ENCODE measurements at places on chromosomes 6 and 20. TPM values are rescaled to one million over a fixed set of nuclear protein-coding genes. Genes with fewer than 3 reads are reported as not detected.
A peak's percentile ranks its signal among the peaks of the same experiment; 100 is the strongest.

The PROKR2 gene
- total RNA-seq = not detected

The SMIM8 gene
- total RNA-seq = 6.0 TPM

The NMBR gene
- not detected for total RNA-seq

The TMEM244 gene
- total RNA-seq = not detected

The KCNQ2 gene
- total RNA-seq = not detected

The EYA2 gene
- total RNA-seq = 1.0 TPM

The FAM110A gene
- total RNA-seq = 2.3 TPM

The TP53TG5 gene
- 0.82 TPM for total RNA-seq

The ZBTB12 gene
- 1.6 TPM for total RNA-seq

The PHACTR1 gene
- 238 TPM for total RNA-seq

The ZNF165 gene
- 0.40 TPM for total RNA-seq

DNA sequence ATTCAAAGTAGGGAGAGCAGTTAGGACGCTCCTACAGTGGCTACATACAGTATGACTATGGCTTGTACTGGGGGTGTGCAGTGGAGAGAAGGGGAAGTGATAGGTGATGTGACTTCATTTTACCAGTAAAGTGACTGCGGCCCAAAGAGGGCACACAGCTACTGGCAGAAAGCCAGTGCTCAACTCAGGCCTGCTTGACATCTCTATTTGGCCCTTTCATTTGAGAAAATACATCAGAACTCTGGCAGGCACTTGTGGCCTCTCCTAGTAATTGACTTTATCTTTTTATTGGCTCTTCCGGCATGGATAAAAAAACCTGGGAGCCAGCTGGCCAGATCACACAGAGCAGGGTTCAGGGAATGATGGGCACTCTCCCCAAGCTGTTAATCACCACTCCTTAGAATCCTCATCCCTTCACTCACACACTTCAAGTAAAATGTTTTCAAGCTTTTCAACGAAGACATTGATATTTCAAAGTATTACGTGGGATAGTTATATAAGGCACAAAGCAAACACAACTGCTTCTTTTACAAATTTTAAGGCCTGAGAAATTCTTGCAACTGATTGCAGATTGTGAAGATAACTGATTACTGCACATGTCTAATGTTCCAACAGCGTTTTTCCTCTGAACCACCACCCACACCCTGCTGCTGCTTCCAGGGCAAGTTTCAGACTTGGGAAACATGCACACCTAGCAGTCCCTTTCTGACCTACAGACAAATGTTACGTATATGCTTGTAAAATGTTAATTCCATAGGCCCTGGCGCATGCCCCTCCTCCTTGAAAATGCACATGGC lies 73.5 kb downstream of the TNFRSF21 start:
- DNase-seq = no peak
- no peaks in the 10 kb centered on the region for H3K27me3 ChIP-seq
- H3K4me3 ChIP-seq = no peak overlapping the region
- peaks cover 8% of the 10 kb centered on the region for H3K36me3 ChIP-seq

- H3K27me3 ChIP-seq = no peaks in the 10 kb centered on the region
- no peak for DNase-seq
- no peak overlapping the region for H3K4me3 ChIP-seq
Measured at GRCh38 chr20:24089576-24089975, 101.0 kb upstream of the GGTLC1 start.

DNA sequence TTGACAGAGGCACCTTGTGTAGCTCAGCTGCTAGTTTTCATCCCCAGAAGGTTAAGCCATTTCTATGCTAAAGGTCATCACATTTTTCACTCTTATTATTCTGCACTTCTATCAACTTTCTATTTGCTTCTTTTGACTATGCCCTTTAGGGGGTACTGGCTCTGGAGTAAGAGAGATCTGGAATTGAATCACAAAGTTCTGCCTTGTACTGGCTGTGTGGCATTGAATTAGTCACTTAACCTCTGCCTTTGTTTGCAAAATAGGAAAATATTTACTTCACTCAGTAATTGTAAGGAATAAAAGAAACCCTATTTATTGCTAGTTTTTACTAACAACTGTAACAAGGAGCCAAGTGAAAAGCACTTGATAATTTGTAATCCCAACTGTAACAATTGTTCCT lies 56.8 kb upstream of the MTRF1L start:
- H3K4me3 ChIP-seq = no peak overlapping the region
- no peaks in the 10 kb centered on the region for H3K4me1 ChIP-seq
- no peak for DNase-seq
- H3K27me3 ChIP-seq = no peaks in the 10 kb centered on the region

DNA sequence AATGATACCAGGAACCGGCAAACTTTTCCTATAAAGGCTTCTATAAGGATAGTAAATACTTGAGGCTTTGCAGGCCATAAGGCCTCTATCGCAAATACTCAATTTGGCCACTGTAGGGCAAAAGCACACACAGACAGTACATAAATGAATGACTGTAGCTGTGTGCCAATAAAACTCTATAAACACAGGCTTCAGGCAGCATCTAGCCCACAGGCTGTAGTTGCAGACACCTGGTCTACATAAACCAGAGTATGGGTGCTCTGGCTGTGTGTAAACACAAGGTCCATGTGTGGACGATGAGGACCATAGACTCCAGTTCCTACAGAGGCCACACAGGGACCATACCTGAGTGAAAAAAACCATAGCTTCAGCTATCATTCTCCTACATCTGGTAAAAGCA lies 52.2 kb downstream of the ZMYND8 start:
- H3K4me1 ChIP-seq = peaks cover 5% of the 10 kb centered on the region
- H3K27ac ChIP-seq = peak overlapping the region; percentile 55
- H3K4me3 ChIP-seq = no peak overlapping the region
- no peak for DNase-seq
- H3K27me3 ChIP-seq = no peaks in the 10 kb centered on the region

GRCh38 chr6:108102965-108103364 lies 28.4 kb upstream of the OSTM1 start:
- no peaks in the 10 kb centered on the region for H3K36me3 ChIP-seq
- no peak overlapping the region for H3K27ac ChIP-seq
- no peak overlapping the region for H3K4me3 ChIP-seq

DNA sequence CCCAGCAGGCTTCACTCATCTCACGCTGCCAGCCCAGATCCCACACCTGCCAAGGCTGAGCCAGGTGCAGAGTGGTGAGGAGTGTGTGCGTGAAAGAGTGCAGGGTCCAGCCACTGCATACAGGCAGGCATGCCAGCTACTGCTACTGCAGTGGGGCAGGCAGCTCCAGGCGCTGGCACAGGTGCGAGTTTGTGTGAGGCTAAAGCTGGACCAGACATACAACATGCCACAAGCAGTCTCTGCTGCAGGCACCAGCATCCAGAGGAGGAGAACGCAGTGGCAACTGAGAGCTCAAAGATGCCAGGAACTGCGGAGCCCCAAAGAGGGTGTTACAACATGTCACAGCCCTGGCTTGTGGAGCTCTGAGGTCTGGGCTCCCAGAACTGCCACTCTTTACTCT lies 149.8 kb downstream of the EYS start:
- no peaks in the 10 kb centered on the region for H3K36me3 ChIP-seq
- H3K4me3 ChIP-seq = no peak overlapping the region
- DNase-seq = no peak
- no peaks in the 10 kb centered on the region for H3K4me1 ChIP-seq

- no peak for DNase-seq
- H3K27ac ChIP-seq = no peak overlapping the region
- H3K4me1 ChIP-seq = no peaks in the 10 kb centered on the region
- H3K4me3 ChIP-seq = no peak overlapping the region
Measured at GRCh38 chr6:155223646-155224451, 40.0 kb upstream of the CLDN20 start.

DNA sequence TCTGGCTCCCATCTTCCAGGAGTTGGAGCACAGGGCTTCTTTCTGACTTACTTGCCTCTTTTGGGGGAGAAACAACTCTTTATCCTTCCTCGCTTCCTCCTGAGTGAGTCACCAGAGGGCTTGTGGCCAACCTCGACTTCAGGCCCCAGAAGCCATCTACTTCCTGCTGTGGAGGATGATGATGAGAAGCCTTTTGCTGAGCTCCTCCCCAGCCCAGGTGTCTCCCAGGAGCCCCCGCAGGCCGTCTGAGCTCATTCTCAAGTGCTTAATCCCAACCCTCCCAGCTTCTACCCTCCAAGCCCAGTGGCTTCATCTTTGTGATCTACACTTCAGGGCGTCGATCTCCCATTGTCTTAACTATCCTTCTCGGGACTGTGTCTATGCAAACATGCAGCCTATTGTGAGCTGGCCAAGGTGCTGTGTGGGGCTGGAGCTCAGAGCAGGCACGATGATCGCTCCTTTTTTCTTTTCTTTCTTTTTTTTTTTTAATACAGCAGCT lies 27.9 kb downstream of the SDCBP2 start:
- H3K27me3 ChIP-seq = no peaks in the 10 kb centered on the region
- H3K36me3 ChIP-seq = peaks cover 36% of the 10 kb centered on the region
- no peak overlapping the region for H3K27ac ChIP-seq
- H3K4me1 ChIP-seq = no peaks in the 10 kb centered on the region

DNA sequence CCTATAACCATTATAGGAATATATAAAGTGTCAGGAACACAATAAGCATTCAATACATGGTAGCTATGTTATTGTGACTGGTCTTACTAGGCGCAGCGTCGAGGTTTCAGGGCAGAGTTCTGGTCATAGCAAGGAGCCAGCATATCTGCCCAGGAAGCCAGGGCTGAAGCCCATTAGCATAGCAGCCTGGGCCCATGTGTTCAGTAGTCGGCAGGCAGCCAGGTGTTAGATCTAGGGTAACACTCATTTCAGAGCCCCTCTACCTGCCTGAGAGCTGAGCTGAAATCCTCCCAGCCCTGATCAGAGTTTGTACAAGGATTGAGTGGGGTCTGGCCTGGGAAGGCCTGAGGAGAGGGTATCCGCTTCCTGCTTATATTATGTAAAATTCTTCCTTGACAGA lies 32.1 kb downstream of the C20orf173 start:
- H3K36me3 ChIP-seq = peaks cover 99% of the 10 kb centered on the region
- no peak overlapping the region for H3K4me3 ChIP-seq
- peak overlapping the region; percentile 45 for H3K27ac ChIP-seq
- no peak for DNase-seq
- no peaks in the 10 kb centered on the region for H3K27me3 ChIP-seq

GRCh38 chr20:50332491-50332980 lies 141.9 kb downstream of the CEBPB start:
- no peaks in the 10 kb centered on the region for H3K36me3 ChIP-seq
- DNase-seq = no peak
- no peak overlapping the region for H3K27ac ChIP-seq
- H3K27me3 ChIP-seq = no peaks in the 10 kb centered on the region

DNA sequence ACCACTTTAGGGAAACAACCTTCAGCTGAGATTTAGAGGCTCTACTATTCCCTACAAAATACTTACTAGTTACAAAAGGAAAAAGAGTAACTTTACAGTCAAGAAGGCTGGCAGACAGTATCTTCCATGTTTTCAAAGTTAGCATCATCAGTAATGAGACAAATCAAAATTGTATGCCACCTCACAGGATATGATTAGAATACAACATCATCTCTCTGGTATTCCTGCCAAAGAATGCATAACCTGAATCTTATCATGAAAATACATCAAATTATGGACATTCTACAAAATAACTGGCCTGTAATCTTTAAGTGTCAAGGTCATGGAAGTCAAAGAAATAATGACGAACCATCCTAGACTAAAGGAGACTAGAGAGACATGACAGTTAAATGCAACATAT lies 38.4 kb downstream of the CDK5RAP1 start:
- no peak overlapping the region for H3K27ac ChIP-seq
- no peaks in the 10 kb centered on the region for H3K27me3 ChIP-seq
- H3K4me1 ChIP-seq = peaks cover 20% of the 10 kb centered on the region

- no peak overlapping the region for H3K27ac ChIP-seq
- no peak for DNase-seq
- no peaks in the 10 kb centered on the region for H3K36me3 ChIP-seq
- no peak overlapping the region for H3K4me3 ChIP-seq
Measured at GRCh38 chr6:135990439-135990838, 138.9 kb downstream of the PDE7B start.

DNA sequence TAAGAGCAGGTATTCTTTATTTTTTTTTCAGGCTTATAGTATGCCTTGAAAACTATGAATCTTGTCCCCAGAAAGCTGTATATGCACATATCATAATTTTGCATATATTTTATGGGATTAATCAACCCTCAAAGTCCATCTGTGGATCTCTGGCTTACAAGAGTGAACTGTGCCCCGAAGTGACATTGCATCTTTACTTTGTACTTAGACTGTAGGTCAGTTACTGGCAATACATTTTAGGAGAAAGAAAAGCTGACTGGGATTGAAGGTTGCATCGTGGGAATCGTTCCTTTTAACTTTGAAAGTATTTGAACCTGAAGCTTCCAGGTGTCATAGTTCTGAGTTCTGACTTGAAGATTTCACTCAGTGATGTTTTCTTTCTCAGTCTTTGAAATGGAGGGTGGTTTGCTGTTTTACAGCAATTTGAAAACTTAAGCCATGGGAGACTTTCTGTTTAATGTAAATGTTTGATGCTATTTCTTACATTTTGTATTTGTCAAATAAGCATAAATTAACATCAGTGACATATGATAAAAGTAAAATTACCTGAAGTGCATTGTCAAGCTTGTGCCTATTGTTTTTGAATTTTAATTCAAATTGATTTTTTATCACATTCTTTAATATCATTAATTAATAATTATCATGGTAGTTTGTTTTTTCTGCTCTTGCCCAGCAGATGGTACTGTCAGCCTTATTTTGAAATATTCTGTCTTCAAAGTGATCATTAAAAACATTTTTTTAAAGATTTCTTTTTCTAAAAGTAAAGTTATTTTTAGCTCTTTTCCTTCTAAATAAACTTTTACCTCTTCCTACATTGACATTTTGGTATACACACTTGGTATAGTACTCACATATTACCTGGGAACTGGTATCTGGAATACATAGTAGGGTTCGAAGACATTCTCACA lies 29.0 kb downstream of the L3MBTL3 start:
- no peak for DNase-seq
- peaks cover 7% of the 10 kb centered on the region for H3K36me3 ChIP-seq
- no peak overlapping the region for H3K27ac ChIP-seq

DNA sequence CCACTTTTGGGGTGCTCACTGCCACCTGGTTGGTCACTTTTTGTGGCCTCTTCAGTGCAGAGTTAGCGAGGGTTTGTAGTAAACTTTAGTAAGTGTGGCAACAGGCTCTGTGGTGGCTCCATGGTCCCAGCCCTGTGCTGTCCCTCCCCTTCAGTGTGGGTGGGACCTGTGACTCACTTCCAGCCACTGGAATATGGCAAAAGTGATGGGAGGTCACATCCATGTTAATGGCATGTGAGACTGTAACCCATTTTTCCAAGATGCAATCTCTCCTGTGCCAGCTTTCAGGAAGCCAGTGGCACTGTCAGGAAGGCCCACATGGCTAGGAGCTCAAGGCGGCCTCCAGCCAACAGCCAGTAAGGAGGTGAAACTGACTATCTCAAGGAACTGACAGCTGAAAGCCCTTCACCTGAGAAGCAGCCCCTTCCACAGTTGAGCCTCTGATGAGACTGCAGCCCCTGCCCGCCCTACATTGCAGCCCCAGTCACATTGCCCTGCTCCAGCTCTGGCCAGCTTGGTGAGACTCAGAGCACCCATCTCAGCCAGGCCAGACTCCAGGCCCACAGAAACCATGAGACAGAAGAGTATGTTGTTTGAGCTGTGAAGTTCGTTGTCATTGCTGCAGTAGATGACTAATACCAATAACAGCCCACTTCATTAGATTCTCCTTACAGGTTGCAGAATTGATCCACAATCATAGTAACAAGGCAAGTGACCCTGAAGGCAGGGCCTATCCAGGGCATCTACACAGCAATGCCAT lies 13.1 kb upstream of the CST7 start:
- H3K27me3 ChIP-seq = no peaks in the 10 kb centered on the region
- no peaks in the 10 kb centered on the region for H3K4me1 ChIP-seq
- no peak overlapping the region for H3K4me3 ChIP-seq
- no peaks in the 10 kb centered on the region for H3K36me3 ChIP-seq
- no peak overlapping the region for H3K27ac ChIP-seq
- no peak for DNase-seq
